ENCODE measurements at places on chromosomes 11 and 22.

- no peak for DNase-seq
Observed at GRCh38 chr11:7307836-7308235, 56.1 kb downstream of the SYT9 start.

- no peak for DNase-seq
Observed at GRCh38 chr11:19962801-19963175, 197.5 kb downstream of the DBX1 start.

- DNase-seq: no peak
Observed at GRCh38 chr11:64021757-64022093, 14.0 kb upstream of the FLRT1 start.

- DNase-seq: no peak
Observed at GRCh38 chr11:12291766-12292165, 85.6 kb upstream of the PARVA start.

- no peak for DNase-seq
Observed at GRCh38 chr11:22711071-22711770, 44.8 kb downstream of the GAS2 start.

DNA sequence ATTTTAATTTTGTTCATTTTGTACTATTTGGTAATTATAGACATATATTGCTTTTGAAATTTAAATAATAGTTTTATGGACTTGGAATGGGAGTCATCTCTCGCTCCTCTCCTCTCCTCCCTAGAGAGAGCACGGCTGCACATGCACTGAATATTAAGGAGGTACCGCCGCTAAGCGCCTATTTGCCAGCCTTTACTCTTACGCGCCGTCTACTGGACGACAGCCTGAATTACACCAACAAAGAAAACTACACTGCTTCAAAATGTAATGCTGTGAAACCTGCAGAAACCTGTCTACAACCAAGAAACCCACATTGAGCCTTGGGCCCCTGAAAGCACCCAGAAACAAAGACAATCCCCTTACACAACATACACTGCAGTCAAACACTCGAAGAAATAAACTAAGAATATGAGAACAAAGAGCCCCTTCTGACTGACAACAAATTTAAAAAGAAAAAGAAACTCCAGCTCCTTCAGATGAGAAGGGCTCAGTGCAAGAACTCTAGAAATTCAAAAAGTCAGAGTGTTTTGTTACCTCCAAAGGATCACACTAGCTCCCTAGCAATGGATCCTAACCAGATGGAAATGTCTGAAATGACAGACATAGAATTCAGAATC is 737.2 kb downstream of the LRRC4C start:
- DNase-seq: no peak

GRCh38 chr11:130129922-130130321 is 29.7 kb upstream of the ST14 start:
- no peak for DNase-seq

GRCh38 chr11:27656320-27656719 is 43.9 kb downstream of the BDNF start:
- DNase-seq: no peak

DNA sequence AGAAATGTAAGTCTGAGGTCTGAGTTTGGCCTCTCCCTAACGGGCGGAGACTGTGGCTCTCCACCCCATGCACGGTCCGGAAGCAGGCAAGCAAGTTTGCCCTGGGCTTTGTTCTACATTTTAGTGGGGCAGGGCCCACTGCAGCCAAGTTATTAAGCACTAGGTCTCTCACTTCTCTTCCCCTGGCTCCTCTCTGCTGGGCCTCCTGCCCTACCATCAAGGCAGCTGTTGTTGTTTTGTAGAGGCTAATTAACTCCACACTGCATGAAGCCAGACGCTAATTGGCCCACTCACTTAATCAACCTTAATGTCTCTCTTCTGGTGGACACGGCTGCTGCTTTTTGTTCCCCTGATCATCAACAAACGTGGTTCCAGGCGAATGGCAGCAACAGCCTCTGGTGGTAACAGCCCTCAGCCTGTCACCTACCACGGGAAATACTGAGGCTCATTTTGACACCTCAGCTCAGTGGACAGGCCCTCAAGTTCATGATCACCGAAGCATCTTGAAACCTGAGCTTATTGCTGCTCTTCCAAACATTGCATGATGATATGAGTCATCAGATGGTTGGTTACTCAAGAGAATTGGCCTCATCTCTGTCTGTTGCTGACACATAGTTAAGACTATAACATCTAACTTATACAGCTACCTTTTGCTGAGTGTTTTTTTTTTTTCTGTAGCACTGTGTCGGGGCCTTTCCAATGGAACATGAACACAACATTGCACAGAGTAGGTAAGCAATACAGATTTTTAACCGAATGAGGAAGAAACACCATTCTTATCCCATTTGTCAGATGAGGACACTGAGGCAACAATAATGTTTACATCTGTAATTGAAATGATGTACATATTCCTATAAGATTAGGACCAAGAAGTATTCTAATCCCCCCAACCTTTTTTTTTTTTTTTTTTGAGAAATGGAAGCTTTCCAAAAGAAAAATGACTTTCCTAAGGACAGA is 20.8 kb upstream of the LMO2 start:
- no peak for DNase-seq

DNA sequence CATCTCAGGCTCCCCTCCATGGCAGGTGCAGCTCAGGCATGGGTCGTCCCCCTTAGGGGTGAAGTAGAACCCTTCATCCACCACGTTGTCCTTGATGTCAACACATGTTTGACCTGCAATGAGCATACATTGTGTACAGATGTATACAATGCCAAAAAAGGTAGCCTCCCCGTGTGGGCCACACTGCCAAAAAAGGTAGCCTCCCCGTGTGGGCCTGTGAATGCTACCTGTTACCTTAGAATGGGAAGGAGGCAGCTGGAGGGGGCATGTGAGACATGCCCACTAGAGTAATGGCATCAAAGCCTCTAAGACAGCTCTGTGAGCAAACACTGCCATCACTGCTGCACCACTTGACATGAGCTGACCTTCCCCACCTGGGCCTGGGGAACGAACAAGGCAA is 73.7 kb downstream of the DGCR2 start:
- DNase-seq: no peak

DNA sequence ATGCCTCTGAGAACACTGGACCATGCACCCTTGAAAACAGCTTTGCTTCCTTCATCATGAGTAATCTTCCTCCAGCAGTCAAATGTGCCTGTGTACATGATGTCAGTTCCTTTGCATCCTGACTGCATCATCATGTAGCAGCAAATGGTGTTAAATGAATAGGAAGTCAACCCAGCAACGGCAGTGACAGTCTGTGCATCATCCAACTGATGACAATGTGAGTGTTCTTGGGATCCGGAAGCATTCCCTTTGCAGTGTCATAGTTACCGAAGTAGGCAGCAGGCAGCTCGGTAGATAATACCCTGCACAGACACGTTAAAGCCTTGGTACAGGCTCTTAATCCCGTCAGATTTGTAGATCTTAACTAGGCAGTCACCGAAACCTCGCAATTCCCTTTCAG is 2.5 kb downstream of the WBP2NL start:
- DNase-seq: no peak

GRCh38 chr11:64728757-64729365 is 5.9 kb upstream of the NRXN2 start:
- DNase-seq: no peak

GRCh38 chr11:118436639-118437207 is 431 bp downstream of the KMT2A start:
- peak; percentile 27 for DNase-seq

DNA sequence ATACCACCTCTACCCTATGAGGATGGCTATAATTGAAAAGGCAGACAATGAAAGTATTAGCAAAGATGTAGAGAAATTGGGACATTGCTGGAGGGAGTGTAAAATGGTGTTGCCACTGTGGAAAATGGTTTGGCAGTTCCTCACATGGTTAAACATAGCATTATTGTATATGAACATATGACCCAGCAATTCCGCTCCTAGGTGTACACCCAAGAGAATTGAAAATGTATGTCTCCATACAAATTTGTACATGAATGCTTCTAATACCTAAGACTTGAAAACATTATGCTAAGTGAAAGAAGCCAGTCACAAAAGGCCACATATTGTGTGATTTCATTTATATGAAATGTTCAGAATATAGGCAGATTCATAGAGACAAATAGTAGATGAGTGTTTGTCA is 10.0 kb downstream of the SLCO2B1 start:
- DNase-seq: no peak

GRCh38 chr22:11253000-11253511 is 4274.9 kb upstream of the OR11H1 start:
- DNase-seq: no peak

DNA sequence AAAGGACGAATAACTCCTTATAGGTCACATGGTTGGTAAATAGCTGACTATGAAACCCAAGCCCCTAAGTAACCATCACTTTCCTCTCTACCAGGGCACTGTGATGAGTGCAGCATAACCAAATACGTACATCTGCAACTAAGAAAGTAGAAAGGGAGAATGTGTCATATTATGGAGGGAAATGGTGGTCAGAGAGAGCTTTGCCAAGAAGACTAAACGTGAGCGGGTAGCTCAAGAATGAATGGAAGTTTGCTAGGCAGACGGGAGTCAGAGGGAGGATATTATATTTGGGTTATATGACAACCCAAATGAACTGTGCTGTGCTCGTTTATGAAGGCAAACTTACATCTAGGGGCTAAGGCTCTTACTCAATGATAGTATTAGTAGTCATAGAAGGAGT is 537.3 kb downstream of the OPCML start:
- DNase-seq: no peak

GRCh38 chr11:72643547-72643946 is 30.7 kb downstream of the PDE2A start:
- DNase-seq: no peak

DNA sequence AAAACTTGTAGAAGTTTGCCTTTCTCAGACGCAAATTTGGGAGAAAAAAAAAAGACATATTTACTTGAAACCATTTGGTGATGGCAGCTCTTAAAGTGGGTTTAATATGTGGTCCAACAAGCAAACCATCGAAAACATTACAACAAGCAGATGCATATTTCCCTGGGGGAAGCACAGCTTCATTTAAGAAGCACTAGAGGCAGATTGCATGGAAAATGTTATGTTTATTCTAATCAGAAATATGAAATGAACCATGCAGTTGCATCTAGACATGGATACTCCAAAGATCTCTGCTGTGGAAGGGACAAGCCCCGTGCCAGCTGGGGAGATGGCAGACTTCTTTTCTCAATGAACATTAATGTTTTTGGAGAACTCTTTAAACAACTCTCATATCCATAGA is 57.4 kb upstream of the PARVA start:
- no peak for DNase-seq

DNA sequence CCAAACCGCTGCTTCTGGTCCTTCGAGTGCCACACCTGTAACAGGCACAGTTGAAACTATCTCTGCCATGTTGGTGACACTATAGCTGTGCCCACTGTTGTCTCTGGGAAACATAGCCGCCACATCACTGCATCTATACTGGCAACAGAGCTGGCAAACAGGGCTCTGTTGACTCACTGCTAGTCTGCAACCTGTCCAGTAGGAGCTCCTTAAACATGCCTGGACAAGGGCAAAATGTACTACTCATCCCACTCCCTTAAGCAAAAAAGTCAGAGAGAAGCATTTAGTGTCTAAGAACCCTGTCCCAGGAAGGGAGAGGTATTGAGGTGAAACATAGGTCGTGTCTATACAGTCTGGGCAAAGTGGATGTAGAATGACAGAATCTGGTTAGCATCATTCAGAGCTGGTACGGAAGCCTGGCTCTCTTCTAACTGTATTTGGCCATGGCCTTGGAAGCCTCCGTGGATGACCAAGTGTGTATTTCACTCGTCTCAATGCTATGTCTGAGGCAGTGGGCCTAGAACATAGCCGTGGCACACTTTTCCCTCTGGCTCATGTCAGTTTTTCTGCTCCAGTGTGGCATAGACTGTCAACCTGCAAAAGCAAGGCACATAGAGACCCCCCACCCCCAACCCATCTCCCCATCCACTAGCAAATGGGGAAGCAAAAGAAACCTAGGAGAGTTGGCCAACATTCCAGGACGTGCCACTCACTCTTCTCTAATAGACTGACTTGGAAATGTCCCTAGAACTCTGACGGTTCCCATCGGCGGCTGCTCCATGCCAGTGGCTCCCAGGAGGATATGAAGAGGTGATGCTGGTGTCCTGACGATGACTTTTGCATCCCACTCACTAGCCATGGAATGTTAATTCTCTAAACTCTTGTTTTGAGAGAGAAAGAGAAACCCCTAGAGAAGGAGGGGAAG is 21.4 kb upstream of the PISD start:
- DNase-seq: no peak

DNA sequence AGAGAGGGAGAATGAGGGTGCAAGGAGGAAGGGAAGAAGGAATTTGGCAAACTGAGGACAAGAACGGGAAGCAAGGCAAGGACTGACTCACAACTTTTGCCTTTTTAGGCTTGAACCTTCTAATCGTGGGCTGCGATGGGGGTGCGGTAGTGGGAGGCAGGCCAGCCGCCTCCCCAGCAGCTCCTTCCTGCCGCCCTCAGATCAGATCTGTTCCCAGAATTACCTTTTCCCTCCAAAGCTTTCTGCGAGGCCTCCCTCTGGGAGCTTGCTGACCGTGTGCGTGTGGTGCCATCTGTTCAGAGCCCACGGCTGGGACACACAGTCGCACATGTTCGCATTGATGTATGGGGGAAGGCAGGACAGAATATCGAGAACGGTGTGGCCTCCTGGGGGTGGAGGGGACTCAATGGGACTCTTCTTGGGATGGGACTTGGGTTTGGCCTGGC is 86.9 kb upstream of the PARVA start:
- no peak for DNase-seq

- no peak for DNase-seq
Observed at GRCh38 chr11:128341280-128342248, 245.8 kb downstream of the ETS1 start.

DNA sequence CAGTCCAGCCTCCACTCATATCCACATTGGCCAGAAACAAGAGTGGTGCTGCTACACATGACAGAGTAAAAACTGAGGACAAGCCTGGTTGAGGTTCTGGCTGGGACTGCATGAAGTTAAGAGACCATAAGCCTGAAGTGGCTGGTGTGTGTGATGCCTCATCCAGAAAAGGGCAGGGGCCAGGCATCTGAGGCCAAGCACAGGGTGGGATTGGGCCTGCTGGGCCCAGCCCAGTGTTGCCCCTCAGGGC is 25.3 kb downstream of the ARVCF start:
- no peak for DNase-seq

DNA sequence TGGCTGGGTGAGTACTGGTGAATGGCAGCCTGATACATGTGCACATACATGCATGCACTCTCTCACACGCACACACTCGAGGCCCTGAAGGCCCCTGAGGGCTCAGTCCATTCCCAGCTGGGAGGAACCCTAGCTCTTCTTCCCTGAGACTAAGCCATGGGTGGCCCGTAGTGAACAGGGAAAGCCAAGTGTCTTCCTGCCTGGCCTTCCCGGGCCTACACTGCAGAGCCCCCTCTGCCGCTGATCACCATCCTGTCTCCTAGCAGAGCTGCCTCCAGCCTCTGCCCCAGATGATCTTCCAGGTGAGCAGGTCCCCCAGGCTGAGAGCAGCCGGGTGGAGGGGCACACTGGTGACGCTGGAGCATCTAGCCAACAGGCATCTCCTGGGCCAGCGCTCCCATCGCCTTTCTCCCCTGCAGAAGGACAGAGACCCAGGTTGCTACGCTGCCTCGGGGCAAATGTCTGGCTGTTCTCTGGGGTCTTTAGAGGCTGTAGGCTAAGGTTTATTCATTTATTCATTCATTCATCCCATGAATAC is 57.3 kb downstream of the CD82 start:
- no peak for DNase-seq

- DNase-seq: no peak
Observed at GRCh38 chr11:116826751-116827431, 2.8 kb upstream of the APOC3 start.

- no peak for DNase-seq
Observed at GRCh38 chr11:43818220-43818619, 62.4 kb upstream of the ALKBH3 start.

Data from activated naive CD4-positive, alpha-beta T cell (primary cell).